ENCODE measurements at places on chromosomes 4 and X. TPM values are rescaled to one million over a fixed set of nuclear protein-coding genes. Genes with fewer than 3 reads are reported as not detected.

GRCh38 chr4:10197952-10198351 is 81.4 kb upstream of the WDR1 start:
- DNase-seq: no peak

LUZP4 gene
- total RNA-seq: not detected

DNA sequence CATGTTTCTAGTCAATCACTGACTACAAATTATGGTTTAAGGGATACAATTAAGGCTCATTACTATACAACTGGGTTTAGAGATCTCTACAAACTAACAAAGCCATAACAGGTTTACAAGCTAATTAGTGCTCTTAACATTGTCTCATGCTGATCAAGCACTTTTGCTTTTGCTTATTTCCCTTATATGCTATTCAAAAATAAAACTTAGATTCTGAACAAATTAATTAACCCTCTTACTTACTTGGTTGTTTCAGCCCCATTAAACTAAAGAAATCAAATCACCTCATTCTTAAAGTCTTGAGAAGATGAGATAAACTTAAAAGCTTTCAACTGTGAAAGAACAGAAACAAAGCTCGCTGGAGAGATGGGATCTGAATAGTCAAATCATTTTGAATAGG is 2024.5 kb upstream of the ADGRL3 start:
- DNase-seq: no peak

DNA sequence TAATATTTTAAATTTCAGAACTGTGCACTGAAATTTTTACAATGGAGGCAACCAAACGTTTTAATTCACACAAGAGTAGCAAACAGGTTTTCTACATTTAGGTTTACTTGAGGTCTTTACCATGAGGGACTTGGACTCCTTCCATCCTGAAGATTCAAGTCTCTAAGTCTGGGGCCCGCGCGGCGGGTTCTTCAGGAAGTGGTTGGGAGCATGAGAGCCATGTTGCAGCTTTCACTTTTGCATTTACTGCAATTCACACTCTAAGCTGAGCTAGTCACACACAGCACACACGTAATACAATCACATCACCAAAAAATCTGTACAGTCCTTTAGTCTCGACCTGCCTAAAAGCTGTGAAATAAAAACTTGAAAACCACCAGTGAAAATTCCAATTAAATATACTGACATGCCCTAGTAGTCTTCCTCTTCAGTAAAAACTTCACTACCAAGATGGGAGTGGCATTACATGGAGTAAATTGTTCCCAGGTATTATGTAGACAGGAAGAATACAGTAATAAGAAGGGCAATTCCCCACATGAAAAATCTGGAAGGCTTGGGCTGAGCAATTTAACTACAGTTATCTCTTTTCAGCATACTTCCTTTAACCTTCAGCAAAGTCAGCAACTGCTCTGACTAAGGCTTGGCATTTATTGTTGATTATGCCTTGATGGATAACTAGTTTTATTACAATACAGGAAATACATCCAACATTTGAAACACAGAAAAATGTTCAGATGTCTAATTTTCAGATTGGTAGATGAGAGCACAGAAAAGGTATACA is 571.1 kb upstream of the DIPK2B start:
- DNase-seq: no peak

- no peak for DNase-seq
Measured at GRCh38 chrX:72180539-72180938, 1.0 kb upstream of the PIN4 start.

- no peak for DNase-seq
Measured at GRCh38 chr4:86033171-86033570, 326.7 kb downstream of the MAPK10 start.

Data from frontal cortex (tissue), 4 donors.